Small intestine (tissue), 16 donors: ENCODE measurements at places on chromosomes 12 and 14.
A peak's percentile ranks its signal among the peaks of the same experiment; 100 is the strongest.

DNA sequence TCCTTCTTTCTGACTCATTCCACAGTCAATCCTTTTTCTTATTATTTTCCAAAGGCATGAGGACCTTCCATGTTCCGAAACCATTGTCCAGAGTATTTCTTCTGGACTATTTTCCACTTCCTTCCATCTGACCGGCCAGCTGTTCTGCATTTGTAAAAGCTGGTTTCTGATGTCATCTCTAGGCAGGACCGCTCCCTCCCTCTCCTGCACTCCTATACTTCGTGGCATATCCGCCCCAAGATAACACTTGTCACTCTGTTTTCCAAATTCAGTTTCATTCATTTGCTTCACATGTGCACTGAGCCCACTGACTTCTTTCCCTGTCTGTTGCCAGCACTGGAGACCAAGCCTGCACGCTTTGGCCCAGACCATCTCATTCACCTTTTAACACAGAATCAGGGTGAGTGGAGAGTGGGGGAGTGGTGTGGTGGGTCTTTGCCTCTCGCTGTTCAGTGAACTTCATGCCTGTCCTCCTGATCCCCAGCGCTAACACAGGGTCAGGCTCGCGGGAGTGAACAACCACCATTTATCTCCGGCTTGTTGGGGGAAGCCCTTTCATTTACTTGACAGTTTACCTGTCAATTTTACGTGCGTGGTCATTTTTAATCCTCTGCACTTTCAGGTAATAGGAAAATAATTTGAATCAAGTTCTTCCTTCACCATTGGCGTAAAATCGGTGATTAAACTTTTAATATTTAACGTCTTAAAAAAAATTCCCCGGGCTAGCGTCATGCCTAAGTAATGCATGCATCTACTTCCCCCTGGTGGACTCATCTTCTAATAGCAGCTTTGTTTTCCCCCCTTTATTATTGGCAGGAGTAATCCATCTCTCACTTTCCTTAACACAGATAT, 52.5 kb downstream of the C12orf75 start:
- DNase-seq, result peak; percentile 78

- DNase-seq, result no peak
Observed at GRCh38 chr12:75721796-75722195, 210.4 kb upstream of the KRR1 start.

GRCh38 chr12:16163146-16163545, 114.3 kb downstream of the SLC15A5 start:
- no peak for DNase-seq

DNA sequence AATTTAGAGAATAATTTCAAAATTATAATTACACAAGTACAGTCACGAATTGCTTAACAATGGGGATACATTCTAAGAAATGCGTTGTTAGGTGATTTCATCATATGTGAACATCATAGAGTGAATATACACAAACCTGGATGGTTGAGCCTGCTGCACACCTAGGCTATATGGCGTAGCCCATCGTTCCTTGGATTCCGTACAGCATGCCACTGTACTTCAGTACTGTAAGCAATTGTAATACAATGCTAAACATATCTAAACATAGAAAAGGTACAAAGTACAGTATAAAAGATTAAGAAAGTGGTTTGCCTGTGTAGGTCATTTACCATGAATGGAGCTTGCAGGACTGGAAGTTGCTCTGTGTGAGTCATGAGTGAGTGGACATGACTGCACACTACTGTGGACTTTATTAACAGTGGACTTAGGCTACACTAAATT, 286.2 kb downstream of the CACNA1C start:
- DNase-seq, result peak; percentile 89

- peak; percentile 27 for DNase-seq
Observed at GRCh38 chr12:94673496-94673895, 23.1 kb upstream of the TMCC3 start.

- DNase-seq, result no peak
Observed at GRCh38 chr14:99241325-99242010, 30.5 kb downstream of the BCL11B start.

DNA sequence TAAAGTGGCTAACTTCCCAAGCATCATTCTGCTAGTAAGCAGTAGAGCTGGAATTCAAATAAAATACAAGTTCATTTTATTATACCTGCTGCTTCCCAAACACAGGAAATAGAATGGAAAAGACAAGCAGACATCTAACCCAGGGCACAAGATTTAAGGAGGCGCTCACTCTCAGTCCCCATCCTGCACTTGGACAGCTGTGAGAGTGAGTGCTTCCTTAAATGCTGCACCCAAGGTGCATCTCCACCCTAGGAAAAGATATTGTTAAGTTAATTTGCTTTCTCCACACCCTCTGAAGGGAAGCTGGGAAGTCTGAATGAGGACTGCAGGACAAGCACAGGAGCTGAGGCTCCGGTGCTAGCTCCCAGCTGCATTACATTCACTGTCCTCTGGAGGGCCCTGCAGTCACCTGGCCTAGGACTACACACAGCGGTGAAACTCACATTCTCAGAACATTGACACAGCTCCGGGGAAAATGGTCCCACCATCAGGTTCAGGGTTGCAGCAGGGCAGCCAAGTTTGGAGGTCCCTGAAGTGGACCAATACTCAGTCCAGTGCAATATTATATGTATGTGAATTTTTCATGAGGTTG, 14.2 kb downstream of the HEBP1 start:
- peak; percentile 48 for DNase-seq

- DNase-seq, result peak; percentile 93
Observed at GRCh38 chr14:95523815-95524448, 7.5 kb upstream of the SYNE3 start.

- no peak for DNase-seq
Observed at GRCh38 chr12:105393587-105393986, 63.1 kb downstream of the C12orf75 start.

GRCh38 chr14:35470755-35471154, 63.2 kb upstream of the INSM2 start:
- peak; percentile 3 for DNase-seq

DNA sequence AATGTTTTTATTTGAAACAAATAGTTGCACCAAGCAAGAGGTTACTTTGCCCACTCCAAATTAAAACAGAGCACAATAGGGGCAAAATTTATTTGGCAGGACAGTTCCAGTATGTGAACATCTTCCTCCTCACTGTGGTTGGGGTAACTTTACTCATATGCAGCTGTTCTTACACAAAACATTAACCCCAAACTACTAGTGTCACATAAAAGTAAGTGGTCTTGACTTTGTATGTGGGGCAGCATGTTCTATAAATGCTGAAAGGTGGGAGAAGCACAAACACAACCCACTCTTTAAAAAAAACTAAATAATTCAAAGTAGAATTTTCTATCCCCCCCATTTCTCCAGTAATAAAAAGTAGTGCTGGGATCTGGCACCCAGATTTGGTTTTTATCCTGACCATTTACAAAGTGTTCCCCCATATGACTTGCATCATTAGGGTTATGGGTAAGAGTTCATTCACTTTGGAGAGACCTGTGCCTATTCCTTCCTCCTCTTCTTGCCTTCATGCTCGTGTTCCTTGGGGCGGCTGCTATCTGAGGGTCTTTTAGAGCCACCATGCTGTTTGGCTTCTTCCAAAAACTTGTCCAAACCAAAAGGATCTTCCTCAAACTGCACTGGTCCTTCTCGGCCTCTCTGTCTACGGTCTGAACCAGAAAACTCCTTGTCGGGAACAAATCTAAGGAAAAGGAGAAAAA, 9.9 kb downstream of the SLIRP start:
- no peak for DNase-seq

- DNase-seq, result no peak
Observed at GRCh38 chr12:116142936-116143898, 134.3 kb downstream of the MED13L start.

DNA sequence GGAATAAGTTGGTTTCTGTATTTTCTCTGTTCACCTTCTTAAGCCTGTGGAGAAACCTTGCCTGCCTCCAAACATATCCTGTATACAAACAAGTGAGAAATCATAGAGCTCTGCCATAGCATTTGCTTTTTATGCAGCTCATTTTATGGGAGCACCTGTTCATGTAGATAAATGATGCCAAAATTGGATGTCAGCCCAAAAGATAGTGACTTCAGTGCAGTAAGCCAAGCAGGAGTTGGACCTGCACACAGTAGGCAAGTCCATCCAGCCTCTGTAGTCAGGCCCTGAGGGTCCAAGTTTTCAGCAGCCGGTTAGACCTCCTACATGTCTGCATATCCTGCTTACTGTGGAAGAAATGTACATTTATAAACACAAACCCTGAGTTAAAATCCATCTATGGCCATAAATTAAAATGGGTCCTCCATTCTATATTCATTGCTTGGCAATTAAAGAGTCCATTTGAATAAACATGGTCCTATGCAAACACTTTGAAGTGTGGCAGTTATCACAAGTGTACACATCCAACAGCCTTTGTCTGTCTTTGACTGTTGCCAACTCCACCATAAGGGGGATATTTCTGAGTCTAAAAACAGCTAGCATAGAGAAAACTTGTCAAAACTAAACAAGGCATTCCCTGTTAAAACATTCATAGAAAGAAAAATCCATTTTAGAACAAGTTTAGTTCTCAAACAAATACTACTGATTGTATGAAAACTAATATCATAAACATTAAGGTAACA, 847.8 kb downstream of the RPS29 start:
- DNase-seq, result no peak

DNA sequence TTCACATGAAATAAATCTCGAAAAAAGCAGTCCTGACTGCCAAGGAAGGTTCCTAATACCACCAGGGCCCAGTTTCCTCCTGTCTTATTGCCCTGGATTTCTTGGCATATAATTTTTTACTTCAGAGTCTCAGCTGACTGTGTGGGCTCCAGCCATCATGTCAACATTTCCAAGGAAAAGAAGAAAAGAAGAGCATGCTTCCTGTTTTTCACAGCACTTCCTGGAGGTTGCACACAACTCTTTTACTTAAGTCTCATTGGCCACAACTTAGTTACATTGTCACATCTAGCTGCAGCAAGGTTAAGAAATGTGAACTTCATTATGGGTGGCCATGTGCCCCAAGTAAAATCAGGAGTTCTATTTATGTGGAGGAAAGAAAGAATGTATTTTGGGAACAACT, 24.3 kb downstream of the DACT1 start:
- no peak for DNase-seq

- DNase-seq, result no peak
Observed at GRCh38 chr14:94649543-94650443, 37.6 kb downstream of the SERPINA3 start.

- DNase-seq, result no peak
Observed at GRCh38 chr12:24560831-24561271, 388.1 kb downstream of the BCAT1 start.

DNA sequence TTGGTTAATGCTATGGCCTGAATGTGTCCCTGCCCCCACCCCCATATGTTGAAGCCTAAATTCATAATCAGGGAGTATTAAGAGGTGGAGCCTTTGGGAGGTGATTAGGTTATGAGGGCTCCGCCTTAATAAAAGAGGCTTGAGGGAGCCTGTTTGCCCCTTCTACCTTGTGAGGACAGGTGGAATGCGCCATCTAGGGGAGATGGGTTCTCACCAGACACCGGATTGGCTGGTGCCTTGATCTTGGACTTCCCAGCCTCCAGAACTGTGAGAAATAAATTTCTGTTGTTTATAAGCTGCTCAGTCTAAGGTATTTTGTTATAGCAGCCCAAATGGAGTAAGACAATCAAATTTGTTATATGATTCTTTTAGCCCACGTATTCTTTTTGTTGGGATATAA, 148.3 kb downstream of the PTCSC3 start:
- DNase-seq, result no peak

DNA sequence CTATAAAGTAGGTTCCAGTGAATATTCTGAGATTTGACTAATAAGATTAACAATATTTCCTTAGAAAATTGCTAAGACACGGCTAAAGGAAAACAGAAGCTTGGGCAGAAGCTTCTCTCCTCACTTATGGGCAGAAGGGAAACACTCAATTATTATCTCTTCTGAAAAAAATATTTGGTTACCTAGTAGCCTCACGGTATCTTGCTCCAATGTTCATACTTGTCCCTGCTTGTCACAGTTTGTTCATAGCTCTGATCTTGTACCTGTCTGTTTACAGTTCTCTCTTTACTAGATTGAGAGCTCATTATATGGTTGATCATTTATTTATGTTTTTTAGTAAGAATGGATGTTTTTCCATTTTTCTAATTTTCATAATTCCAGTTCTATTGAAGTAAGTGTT, 458.0 kb upstream of the ATP2B1 start:
- DNase-seq, result no peak

DNA sequence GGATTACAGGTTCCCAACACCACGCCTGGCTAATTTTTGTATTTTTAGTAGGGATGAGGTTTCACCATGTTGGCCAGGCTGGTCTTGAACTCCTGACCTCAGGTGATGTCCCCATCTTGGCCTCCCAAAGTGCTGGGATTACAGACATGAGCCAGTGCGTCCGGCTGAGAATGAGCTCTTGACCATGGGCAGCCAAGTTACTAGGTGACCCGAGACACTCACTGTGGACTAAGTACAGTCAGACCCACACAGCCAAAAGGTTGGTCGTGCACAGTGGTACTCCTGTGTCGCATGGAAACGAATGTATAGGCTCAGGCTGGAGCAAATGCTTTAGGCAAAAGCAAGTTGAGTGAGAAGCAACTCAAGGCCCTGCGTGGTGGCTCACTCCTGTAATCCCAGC, 21.0 kb downstream of the DLK1 start:
- no peak for DNase-seq

GRCh38 chr12:110073049-110073831, 24.9 kb upstream of the C12orf76 start:
- no peak for DNase-seq

- peak; percentile 96 for DNase-seq
Observed at GRCh38 chr12:49130151-49131050, 794 bp downstream of the TUBA1B start.

DNA sequence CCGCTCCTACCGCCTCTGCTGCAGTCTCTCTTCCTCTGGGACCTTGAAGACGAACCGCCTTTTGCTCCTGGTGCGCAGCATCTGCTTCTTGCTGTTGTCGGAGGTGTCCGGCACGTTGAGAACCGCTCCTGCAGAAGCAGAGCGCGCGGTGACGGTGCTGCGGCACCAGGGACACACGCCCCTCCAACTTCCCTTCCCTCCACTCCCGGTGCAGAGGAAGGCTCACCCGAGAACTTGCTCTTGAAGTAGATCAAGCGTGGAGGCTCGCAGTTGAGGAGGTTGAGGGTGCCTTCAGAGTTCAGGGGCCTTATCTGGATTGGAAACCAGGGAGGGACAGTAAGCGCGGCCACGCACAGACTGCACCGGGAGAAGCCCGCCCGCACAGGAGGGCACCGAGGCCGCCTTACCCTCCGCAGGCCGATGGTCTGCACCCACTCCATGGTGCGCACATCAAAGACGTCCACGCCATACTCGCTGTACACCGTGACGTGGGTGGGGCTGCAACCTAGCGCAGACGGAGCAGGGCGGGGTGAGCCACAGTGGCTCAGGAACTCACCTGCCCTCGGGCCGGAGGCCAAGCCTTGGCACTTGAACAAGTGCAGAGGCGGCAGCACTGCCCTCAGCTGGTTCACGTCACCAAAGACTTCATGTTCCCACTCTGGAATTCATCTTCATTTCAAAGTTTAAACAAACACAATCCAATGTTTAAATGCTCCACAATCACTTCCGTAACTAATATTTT, 17.5 kb downstream of the AMN start:
- DNase-seq, result peak; percentile 68

- DNase-seq, result peak; percentile 93
Observed at GRCh38 chr12:52191841-52192791, at the start of gene KRT80. Gene KRT80, minus strand, starts transcription at chr12:52192014. Its CDS starts 112 bp downstream, at chr12:52191902.
